ENCODE measurements at places on chromosomes 11 and 22.

DNA sequence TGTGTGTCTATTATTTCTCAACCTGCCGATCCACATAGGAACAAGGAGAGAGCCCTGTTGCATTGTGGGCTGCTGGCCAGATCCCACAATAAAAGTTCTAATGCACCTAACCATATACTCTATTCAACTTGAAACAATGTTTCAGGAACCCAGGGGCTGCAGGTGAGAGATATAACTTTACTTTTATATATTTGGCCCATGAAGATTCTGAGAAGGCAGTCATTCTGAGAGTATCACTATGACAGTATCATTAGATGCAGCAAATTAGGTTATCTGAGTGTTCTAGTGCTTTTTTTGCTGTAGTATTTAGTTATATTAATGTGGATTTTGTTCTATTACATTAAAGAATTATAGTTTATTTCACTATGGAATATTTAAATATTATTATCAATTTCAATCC lies 655.1 kb upstream of the ARHGAP42 start:
- no peak for DNase-seq

- DNase-seq = no peak
These were observed 406.7 kb downstream of the TBC1D22A start for GRCh38 chr22:47168900-47169800.

- DNase-seq = no peak
These were observed 235.7 kb downstream of the SBF2 start for GRCh38 chr11:10058356-10058755.

DNA sequence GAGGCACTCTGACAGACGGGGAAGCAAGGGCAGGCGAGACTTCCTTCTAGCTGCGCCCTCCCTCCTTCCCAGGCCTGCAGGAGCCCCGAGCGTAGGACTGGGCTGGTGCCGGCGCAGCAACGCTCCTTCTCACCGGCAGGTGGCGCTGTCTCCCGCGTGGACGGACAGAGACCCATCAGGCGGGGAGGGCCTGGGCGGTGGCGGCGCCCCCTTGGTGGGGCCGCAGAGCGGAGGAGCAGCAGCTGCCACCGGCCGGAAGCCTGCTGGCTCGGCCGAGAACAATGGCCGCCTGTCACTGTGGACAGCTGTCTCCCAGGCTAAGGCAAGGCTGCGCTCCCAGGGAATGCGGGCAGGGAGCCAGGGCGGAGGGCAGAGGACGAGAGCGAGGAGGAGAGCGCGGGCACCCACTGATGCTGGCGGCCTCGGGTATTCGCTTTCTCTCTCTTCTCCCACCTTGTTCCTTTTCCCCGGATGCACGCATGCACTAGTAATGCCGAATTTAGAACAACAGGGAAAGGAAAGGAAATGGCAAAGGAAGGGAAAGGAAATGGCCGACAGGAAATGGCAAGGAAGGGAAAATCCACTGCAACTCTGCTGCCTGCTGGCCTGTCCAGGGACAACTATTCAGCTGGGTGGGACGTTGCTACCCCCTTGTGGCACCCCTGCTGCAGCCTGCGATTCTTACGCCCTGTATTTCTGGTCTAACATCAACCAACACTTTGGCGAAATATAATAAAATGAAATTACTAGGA lies 14.4 kb downstream of the PPM1F start:
- peak; percentile 83 for DNase-seq

DNA sequence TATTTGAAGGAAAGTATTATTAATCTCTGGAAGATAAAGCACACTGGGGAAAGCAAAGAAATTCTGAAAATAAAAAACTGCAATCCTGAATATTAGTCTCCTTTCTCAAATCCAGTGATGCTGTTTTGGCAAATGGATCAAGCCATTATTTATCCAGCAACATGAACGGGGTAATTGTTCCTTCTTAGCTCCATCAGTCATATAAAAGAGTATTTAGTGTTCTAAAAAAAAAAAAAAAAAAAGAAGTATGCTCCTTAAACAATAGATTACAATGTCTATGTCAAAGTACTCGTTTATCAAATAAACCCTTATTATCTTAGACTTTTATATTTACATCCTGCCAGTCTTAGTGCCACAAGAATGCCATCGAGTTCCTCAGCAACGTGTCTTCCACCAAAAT lies 1.3 kb downstream of the RDX start:
- no peak for DNase-seq

- DNase-seq = no peak
These were observed 458.5 kb upstream of the CCDC90B start for GRCh38 chr11:83744620-83745192.

- DNase-seq = no peak
These were observed 832.2 kb downstream of the NTM start for GRCh38 chr11:132202621-132203020.

- no peak for DNase-seq
These were observed 22.7 kb downstream of the IGSF9B start for GRCh38 chr11:133934096-133934495.

DNA sequence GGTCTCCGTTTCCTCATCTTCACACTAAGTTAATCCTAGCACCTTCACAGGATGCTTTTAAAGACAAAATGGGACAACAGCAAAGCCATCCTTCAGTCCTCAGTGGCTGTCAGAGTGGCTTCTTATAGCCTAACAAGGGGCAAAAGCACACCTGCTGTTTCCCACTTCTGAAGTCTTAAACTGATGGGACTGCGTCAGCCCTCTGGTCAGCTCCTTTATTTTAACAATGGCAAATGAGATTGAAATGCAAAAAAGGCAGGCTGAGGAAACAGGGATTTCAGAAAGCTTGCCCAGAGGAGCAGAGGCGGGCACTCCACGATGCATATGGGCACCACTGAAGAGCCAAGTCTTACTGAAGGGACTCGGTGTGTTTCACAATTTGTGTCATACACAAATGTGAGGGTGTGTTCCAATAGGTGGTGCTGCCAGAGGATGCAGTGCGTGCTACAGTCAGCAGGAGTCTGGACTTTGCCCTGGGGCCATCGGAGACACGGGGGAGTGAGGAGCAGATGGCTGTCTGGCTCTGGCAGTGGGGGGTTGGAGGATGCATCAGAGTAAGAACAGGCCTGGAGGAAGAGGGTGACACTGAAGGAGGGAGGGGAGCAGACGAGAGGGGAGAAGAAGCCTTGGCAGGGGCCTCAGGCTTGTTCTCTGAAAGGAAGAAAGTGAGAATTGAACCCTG lies 47.3 kb downstream of the TENM4 start:
- DNase-seq = peak; percentile 31

- DNase-seq = no peak
These were observed 27.3 kb upstream of the CREB3L1 start for GRCh38 chr11:46249938-46250744.

DNA sequence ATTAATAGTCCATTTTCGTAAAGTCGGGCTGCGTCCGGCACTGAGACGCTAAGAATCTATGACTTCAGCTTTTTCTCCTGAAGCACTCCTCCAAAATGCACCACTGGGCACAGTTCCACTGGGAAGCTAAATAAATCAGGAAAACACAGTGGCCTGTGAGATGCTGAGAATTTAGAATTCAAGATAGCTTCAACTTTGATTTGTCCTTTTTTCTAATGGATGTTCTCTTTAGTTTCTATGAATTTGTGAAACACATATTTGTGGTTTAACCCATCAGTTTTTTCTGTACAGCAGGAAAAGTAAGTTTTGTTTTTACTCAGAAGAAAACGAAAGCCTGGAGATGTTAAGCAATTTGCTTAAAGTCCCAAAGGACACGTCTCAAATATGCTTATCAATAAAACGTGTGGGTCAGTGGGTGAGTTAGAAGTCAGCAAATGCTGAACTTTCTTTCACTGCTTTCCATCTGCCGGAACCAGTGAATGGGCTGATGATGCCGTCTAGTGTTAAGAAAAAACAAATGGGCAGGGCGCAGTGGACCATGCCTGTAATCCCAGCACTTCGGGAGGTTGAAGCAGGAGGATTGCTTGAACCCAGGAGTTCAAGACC lies 40.7 kb upstream of the CLMP start:
- no peak for DNase-seq

DNA sequence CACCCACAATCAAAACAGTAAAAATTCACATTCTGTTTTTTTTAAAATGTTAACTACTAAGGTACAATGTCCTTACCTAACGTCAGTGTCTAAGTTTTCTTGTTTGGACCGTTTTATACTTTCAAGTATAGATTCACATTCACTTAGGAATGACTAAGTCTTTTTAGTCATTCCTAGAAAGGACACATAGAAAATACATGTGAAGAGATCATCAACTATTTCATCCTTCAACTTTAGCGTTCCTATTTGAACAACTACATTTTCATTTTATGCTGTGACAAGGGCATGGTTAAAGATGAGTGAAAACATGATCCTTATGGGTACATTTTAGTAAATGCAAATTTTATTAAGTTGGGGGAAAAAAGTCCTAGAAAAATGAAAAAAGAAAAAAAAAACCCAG lies 62.8 kb downstream of the DDX10 start:
- DNase-seq = no peak

DNA sequence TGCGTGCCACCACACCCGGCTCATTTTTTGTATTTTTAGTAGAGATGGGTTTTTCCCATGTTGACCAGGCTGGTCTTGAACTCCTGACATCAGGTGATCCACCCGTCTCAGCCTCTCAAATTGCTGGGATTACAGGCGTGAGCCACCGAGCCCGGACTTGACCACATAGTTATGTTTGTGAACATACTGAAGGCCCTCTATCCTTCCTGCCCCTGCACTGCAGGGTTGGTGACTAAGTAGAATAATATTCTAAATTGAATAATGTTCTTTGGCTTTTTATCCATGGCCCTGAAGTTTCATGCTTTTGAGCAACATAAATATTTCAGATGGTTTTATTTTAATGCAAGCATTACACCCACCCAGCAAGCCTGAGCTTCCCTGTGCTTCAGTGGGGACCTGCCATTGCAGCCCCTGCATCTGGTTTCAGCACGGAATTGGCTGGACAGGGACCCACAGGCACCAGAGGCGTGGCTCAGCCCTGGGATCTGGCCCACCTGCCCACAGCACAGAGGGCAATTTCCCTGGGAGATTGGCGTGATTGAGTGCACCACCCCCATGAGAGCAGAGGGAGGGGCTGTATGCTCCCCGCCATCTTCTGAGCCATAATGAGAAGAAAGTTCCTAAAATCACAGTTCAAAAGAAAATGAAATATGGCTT lies 460.5 kb downstream of the BRD1 start:
- DNase-seq = no peak

GRCh38 chr11:63762654-63763495 lies 5.7 kb downstream of the ZFTA start:
- no peak for DNase-seq

DNA sequence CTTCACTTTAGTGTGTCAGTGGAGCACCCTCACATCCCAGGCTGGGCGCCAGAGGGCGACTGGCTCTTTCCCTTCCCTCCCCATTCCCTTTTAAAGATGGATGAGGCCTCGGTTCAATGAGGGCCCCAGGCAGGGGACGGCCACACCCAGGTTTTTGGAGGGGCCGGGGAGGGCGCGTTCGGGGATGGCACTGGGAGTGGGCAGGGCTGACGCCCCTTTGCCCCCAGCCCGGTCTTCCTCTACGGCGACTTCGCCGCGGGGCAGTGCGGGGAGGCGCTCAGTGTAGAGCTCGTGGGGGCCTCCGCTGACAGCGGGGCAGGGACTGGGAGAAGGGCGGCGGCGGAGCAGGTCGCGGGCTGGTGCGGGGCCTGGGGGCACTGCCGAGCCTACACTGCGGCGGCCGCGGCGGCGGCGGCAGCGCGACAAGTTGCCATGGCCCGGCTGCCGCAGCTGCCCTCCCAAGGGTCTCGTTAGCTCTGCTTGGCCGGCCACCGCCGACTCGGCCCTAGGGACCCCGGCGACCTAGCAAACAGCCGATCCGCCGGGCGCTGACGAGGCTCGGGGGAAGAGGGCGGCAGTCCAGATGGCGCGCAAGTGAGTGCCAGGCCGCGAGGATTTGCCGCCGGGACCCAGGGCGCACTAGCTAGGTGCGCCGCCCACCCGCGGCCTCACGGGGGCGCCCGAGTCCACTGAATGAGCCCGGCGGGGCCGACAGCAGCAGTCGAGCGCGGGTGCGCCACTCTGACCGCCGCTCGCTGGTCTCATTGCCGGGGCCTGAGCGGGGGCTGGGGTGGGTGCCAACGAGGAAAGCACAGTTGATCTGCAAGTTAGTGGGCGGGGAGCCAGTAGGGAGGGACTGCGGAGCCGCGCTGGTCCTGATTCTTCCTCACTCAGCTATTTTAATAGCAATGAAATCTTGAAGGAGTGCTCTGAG lies 92.7 kb downstream of the RRM1 start:
- DNase-seq = peak; percentile 55

DNA sequence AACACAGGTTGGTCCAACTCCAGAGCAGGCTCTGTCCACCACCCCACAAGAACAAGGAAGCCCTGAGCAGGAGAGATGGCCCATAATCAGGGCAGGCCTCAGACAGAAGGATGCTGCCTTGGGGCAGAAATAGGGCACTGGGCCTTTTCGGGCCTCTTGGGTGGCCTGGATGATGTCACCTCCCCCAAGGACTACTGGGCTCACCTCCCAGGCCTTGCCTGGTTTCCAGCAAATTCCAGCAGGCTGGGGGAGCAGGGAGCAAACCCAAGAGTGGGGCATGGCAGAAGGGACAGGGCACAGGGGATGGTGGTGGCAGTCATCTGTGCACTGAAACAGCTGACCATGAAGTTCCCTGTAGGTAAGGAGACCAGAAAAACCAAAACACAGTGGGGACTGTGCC lies 5.3 kb upstream of the NAA40 start:
- DNase-seq = no peak

DNA sequence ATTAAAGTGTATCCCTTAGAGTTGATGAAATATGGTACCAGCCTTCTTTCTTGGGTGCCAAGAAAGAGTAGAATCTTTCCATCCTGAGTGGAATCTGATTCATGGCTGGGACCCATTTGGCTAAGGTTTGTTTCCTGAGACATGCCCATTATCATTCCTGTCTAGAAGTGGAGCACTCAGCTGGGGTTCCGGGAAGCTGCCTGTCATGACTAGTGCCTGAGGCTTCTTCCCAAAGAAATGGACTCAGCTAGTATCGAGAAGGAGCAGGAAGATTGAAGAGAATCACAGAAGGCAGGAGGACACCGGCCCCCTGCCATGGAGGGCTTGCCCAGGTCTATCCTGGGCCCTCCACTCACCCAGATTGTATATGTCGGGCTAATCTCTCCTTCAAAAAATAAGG lies 57.6 kb downstream of the KREMEN1 start:
- no peak for DNase-seq

- DNase-seq = no peak
These were observed 76.3 kb downstream of the PRCP start for GRCh38 chr11:82823647-82824619.

DNA sequence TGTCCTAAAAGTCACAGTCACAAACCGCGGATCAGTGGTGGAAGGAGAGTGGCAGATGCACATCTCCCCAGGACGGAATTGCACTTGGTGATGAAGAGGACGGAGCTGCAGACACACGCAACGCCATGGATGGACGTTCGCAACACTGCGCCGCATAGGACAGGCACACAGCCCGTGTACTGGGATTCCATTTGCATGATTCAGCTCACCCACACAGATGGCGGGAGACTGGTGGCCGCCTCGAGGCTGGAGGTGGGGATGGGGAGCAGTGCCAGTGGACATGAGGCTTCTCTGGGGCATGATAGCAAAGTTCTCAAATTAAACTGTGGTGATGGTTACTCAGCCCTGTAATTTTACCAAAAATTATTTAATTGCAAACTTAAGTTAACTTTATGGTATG lies 37.4 kb downstream of the DUSP8 start:
- no peak for DNase-seq

- DNase-seq = no peak
These were observed 3.5 kb upstream of the COX8A start for GRCh38 chr11:63970902-63971301.

Data from NCI-H2171 (cell line).